ENCODE measurements at places on chromosomes 2 and 18.

- DNase-seq, result no peak
Observed at GRCh38 chr18:79589601-79590091, 90.0 kb upstream of the CTDP1 start.

DNA sequence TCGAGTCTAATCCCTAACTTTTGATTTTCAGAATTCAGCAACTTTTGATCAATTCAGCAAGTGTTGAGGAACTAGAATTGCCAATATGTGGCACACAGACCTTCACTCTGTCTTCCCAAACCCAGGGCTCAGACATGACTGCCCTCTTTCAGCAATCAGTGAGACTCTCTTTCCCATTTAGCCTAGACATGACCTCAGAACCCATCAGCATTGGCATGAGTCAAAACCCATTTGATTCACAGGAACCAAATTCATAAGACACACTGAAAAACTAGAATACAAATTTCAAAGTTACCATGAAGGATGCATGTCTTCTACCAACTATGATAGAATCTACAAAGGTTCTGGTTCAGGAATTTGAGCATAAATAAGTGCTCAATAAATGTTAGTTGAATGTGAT, 113.6 kb upstream of the MAP3K20 start:
- no peak for DNase-seq

DNA sequence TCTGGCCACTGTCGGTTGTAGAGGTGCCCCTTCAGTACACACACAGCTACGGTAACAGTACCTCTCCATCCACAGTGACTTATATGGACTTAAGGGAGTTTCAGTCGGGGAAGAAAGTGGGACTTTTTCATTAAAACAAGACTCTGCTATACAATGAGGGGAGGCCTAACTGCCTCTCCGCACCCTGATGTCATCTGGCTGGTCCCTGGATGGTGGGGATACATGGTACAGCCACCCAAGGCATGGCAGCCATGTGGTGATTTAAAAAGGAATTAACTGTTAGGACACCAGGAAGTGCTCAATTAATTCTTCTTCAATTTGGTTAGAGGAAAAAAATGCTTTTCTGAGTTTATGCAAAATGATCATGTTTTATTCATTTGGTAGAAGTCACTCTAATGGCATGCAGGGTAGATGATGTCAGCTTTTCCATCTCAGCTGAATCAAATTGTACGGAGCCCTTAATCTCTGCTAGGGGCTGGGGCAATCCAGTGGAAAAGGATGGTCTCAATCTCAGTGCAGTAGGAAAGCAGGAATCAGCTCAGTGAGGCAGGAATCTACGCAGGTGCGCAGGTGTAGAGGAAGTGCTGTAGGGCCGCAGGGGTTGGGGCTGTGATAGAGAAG, 243.9 kb downstream of the PRKCE start:
- DNase-seq, result no peak

DNA sequence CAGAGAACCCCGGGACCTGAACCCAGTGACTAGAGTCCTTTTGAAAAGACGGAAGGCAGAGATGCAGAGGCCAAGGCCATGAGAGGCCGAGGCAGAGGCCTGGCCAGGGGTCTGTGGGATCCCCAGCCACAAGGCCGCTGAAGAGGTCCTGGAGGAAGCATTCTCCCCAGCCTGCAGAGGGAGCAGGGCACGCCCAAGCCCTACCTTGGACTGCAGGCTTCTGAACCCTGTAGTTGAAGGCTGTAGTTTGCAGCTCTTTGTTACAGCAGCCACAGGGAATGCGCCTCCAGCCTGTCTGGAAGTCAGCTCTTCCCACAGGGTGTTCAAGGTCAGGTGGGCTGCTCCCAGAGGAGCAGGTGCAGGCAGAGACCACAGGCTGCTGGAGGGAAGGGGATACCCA, 22.1 kb upstream of the PXDN start:
- no peak for DNase-seq

DNA sequence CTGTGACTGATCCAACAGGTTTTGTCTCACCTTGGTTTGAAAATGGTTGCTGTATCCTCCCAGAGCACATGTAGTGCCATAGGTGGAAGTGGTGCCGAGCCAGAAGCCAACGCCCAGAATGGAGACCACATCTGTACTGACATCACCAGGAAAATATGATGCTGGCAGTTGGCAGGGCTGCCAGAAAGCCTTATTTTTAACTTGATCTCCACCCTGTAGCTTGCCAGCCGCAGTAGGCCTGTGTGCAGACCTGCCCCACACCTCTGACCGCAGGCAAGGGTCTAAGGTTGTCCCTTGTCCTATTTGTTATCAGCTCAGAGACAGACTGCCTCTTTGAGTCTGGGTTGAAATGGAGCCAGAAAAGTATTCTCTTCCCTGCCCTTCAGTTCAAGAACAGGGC, 123.5 kb upstream of the EML6 start:
- no peak for DNase-seq

- DNase-seq, result no peak
Observed at GRCh38 chr2:227503433-227504406, 31.8 kb downstream of the AGFG1 start.

Measured in hypothalamus (tissue), 51 donors.